ENCODE measurements at places on chromosomes 2 and 18.

- DNase-seq = no peak
Measured at GRCh38 chr2:3608373-3609278, 13.7 kb downstream of the COLEC11 start.

- DNase-seq = no peak
Measured at GRCh38 chr2:64196963-64197362, 52.7 kb upstream of the PELI1 start.

DNA sequence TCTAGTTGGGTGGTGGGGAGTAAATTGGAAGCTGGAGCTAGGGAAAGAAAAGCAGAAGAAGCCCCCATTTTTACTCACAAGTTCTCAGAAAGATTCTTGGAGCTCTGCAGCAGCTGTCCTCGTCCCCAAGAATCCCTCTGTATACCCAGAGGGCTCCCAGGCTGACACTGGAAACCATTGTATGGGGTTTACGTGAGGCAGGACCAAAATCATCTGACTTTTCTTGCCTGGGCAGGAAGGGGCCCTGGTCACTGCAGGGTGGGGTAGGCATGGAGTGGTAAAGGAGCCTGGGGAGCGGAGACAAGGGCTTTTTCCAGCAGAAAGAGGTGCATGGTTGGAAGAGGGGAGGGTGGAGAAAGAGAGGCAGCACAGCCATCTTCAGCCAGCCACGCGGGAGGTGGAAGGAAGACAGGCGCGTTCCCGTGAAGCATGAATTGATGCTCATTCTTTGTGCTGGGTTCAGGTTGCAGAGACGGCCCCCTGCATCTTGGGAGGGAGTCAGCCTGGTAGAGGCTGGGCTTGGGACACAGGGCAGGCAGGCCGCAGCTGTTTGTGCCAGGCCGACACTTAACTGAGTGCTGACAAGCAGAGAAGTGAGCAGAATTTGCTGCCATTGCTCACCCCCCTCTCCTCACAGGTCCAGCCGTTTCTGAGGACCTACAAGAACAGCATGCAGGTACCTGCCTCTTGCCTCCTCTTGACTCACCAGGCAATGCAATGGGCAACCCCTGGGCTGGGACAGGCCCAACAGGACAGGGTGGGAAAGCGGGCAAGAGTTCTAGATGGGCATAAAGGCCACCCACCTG lies 94.8 kb downstream of the PLB1 start:
- DNase-seq = no peak

- no peak for DNase-seq
Measured at GRCh38 chr2:196233021-196233804, 61.8 kb upstream of the STK17B start.

- DNase-seq = no peak
Measured at GRCh38 chr2:105294844-105295481, 34.6 kb downstream of the TGFBRAP1 start.

DNA sequence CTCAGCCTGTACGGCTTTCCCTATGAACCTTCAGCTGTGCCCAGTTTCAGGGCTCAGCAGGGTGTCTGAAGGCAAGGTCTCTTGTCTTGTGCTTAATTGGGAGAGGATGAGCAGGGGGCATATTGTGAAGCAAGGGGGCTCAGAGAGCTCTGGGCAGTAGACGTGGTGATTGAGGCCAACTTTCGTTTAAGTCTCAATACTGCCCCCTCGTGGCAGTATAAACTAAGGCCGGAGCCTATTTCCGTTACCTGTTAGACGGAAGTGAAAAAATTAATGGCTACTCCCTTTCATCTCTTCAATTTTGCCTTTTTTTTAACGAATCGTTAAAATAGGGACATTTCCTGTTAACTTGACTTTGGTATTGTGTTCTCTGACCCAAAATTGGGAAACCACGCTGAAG lies 193.4 kb downstream of the TDRD15 start:
- DNase-seq = no peak

GRCh38 chr2:233048569-233049193 lies 11.5 kb upstream of the INPP5D start:
- DNase-seq = no peak

GRCh38 chr18:21262979-21263378 lies 20.9 kb downstream of the GREB1L start:
- DNase-seq = no peak

Measured in Peyer's patch (tissue), 4 donors.